ENCODE measurements at places on chromosomes 3 and 15.

- no peak for DNase-seq
Measured at GRCh38 chr3:141412936-141413354, 44.6 kb downstream of the ZBTB38 start.

DNA sequence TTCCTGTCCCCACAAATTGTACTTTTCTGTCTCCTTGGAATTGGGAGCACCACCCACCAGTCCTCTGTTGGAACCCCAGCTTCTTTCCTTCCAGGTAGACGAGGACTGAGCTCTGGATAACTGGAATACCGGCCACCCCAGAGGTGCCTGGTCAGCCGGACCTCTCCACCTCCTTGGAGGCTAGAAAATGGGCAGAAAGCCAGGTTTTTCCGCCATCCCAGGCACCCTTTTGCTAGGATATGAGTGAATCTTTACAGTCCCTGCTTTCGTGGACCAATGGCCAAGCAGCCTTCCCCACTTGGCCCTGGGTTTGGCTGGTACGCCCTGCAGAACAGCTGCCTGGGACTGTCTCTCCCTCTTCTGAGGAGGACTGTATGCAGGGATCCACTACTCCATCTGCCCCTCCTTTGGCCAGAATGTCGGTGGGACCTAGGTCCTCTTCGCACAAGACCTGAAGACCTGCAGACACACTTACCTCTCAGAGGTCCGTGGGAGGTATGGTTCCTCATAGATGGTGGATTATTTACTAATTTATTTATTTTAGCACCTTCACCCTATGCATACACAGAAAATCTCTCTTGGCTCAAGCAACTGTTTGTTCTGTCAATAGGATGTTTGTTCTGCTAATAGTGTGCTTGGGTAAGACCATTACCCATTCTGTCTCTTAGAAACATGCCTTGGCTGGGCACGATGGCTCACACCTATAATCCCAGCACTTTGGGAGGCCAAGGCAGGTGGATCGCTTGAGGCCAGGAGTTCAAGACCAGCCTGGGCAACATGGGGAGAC is 8.6 kb upstream of the CHAC1 start:
- DNase-seq = no peak

DNA sequence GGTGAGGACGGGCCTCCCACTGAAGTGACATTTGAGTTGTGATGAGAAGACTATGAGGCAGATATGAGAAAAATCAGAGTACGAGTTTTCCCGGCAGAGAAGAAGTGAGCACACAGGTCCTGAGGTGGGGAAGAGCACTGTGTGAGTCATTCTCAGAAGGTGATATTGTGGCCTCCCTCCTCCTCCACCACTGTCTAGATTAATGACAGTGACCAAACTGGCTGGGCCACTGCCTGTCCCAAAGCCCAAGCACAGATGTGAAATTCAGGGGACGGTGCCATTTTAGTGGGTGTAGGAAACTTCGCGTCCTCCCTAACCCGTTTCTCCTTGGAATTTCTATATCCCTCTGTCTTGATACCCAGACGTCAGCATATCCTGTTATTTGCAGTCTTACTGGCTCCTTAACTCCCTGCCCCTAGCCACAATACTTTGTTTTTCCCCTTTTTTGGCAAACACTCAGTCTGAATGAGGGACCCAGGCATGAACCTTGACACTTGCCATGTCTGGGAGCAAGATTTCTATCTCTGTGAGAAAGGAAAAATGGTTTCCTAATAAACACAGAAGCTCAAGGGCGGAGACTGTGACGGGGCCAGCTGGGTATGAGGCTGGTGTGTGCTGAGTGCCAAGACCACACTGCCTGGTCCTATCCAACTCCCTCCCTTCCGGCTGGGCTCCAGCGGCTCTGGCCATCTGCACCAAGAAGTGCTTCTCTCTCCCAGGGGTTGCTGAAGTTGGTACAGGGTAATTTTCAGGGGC is 15.2 kb downstream of the PRICKLE2 start:
- DNase-seq = no peak

- no peak for DNase-seq
Measured at GRCh38 chr3:3113042-3113709, 3.0 kb upstream of the IL5RA start.

GRCh38 chr3:112546216-112546759 is 15.5 kb downstream of the ATG3 start:
- DNase-seq = no peak

- no peak for DNase-seq
Measured at GRCh38 chr3:99872923-99873254, 55.2 kb downstream of the CMSS1 start.

GRCh38 chr3:149401926-149402310 is 24.5 kb upstream of the TM4SF1 start:
- DNase-seq = no peak

DNA sequence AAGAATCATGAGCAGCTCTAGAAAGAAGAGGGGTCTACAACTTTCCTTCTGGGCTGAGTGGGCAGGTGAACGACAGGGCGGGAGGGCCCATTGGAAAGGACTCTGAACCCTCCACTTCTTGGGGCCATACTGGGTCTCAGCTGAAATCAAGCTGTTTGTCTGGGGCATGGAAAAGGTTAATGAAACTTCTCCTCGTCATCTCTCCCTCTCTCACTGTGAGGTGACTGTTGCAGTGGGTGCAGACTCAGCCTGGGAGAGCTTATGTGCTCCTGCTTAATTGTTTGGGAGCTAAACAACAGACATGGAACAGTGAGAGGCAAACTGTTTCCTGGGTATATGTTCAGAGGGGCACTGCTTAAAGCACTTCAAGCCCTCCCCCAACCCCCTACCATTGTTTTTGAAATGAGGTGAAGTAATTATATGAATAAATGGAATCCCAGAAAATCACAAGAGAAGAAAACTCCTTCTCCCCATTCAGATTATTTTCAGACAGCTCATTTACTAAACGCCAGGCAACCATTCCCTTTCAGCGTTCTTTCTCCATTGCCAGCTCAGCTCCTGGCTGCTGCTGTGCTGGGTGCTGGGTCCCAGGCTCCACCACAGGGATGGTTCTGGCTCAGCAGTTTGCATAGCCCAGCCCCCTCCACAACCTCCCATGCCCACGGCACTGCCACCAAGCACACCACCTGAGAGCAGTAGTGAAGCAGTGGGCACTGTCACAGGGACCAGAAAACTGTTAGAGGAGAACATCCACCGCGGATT is 444.9 kb upstream of the TBL1XR1 start:
- no peak for DNase-seq
